ENCODE measurements at places on chromosomes 13 and 19. TPM values are rescaled to one million over a fixed set of nuclear protein-coding genes. Genes with fewer than 3 reads are reported as not detected.

MIA gene
- 1.7 TPM for total RNA-seq

GRCh38 chr19:50195224-50195623 is 8.2 kb upstream of the MYH14 start:
- no peak for DNase-seq

KLF1 gene
- not detected for total RNA-seq

GRCh38 chr13:113811081-113811928 is 52.3 kb downstream of the TMEM255B start:
- no peak for DNase-seq

DNA sequence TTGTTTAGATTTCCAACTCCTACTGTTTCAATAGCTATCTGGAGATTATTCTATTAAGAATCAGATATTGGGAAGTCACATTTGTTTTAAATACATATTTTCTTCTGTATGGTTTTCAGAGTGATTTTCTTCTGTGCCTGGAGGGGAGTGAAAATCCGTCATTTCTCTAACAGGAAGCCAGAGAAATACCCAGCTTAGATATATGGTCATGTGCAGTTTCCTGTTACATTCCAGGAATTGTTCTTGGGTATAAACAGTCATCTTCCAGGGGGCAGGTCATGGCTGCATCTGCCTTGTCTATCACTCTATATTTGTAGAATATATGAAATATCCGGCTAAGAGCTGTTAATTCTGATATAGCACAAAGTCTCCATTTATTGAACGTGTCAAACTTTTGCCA is 77.5 kb upstream of the MIR17HG start:
- DNase-seq, result no peak

GRCh38 chr19:17234911-17235299 is 8.9 kb downstream of the OCEL1 start:
- peak; percentile 70 for DNase-seq
